DMS153 (cell line): ENCODE measurements at places on chromosomes 5 and 9.

GRCh38 chr5:160434022-160434531 lies 12.4 kb downstream of the PTTG1 start:
- peak; percentile 37 for DNase-seq

GRCh38 chr9:74666625-74667316 lies 169.6 kb downstream of the RORB start:
- no peak for DNase-seq

DNA sequence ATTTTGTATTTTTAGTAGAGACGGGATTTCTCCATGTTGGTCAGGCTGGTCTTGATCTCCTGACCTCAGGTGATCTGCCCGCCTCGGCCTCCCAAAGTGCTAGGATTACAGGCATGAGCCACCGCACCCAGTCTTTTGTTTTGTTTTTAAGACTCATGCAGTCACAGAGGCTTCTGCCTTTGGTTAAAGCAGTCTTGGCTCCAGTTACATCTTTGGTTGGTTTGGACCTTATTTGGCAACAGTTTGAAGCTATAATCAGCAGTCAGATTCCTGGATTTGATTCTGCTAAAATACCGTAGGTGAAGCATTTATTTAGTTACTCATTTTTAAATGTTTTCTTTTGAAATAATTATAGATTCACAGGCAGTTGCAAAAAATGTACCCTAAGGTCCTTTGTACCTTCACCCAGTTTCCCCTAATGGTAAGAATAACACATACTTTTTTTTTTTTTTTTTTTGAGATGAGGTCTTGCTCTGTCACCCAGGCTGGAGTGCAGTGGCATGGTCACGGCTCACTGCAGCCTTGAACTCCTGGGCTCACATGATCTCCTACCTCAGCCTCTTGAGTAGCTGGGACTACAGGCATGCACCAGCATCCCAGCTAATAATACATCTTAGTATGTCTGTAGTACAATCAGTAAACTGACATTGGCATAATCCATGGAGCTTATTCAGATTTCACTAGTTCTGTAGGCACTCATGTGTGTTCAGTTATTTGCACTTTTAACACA lies 15.7 kb downstream of the USP20 start:
- no peak for DNase-seq

- no peak for DNase-seq
Measured at GRCh38 chr5:14059810-14060209, 83.3 kb upstream of the TRIO start.

DNA sequence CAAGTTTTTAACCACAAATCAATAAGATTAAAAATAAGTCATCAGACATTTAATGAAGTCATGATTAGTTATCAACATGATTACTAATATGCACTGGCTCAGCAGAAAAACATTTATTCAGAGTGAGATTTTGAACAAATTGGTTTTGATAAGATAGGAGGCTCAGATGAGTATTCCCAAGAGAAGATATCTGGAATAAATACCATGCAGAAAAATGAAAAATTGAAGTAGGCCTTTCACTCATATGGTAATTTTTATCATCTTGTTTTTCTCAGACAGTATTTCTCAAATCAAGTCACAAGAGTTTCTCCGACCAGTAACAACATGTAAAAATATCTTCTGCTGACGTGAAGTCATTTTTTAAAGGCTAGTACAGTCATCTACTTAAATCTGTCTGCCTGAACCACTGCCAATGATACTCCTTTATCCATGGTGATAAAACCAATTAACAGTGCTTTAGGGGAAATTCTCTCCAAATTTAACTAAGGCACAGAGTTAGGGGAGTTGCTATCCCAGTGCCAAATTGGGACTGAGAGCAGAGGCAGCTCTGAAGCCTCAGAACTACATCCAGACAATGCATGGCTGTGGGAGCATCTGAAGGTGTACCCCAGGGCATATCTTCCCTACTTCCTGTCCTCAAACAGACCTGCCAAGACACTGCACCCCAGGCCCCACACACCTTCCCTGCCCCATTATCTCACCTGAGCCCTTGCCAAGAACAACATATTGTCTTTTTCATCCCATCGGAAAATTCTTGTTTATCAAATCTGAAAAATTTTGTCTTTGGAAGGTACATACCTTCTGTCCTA lies 105.5 kb upstream of the TSLP start:
- no peak for DNase-seq

DNA sequence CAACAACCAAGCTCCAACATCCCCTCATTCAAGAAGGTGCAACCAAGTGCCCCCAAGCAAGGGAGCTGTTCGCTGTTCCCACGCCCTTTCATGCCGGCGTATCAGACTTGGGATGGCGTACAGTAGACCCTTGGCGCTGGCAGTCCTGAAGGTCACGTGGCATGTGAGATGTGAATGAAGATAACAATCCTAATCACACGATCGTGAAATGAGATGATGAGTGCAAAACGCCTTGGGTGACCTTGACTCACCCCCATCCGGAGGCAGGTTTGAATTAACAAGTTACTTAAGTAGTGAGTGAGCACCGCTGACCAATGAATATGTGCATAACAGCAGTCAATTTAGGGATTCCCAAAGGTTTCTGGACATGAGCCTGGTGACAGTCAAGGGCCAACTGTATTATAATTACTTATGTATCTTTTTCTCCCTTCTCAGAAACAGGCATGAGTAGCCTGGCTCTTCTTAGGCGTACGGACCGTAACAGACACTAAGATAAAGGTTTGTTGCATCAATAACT lies 150.2 kb downstream of the TTLL11 start:
- DNase-seq, result no peak

- DNase-seq, result no peak
Measured at GRCh38 chr5:16937503-16938161, 1.5 kb upstream of the MYO10 start.

DNA sequence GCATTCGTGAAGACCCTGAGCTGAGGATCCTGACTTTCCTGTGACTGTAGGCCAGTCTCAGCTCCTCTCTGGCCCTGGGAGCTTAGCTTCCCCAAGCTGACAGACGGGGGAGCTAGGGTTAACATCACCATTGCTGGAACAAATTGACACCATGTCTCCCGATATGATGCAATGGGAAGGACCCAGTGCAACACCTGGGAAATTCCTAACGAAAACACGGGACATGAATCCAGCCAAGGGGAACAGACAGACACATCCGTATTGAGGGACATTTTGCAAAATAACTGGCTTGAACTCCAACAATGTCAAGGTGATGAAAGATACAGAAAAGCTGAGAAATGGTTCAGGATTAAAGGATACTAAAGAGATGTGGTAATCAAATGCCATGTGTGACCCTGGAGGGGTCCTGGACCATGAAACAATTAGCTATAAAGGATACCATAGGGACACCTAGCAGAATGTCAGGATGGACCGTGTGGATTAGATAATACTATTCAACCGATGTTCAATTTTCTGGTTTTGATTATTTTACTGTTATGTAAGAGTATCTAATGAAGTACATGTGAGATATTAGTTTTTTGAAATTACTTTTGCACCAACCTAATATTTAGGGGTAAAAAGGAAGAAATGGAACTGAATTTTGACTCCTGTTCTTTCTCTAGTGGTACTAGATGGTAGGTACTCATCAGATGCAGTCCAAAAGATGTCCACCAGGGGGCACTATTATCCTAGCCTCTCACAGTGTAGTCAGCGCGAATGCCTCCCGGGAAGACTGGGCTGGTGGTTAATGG lies 52.7 kb downstream of the NDST1 start:
- peak; percentile 15 for DNase-seq

GRCh38 chr9:132919614-132920268 lies 24.7 kb downstream of the TSC1 start:
- no peak for DNase-seq

- no peak for DNase-seq
Measured at GRCh38 chr9:75921391-75922127, 31.1 kb downstream of the PCSK5 start.

- DNase-seq, result no peak
Measured at GRCh38 chr9:89187541-89187940, 8.9 kb upstream of the SHC3 start.

DNA sequence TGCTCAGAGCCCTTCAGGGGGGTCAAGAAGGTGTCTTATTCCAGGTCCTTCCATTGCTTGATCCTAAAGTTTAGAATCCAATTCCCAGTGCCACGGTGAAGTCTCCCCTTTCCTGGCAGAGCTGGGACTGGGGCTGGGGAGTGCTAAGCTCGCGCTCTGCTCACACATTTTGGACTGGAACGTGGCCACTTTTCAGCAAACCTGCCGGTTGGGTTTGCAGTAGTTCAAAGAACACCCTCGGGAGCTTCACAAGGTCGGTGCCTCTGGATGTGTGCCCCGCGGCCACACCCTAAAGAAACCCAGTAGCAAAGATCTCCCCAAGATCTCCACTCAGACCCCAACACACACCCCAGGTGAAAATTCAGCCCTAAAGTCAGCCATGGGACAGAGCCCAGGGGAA lies at the start of gene C9orf152:
TSS of gene C9orf152 (minus strand) at position 129 of the 400 bp plus-strand sequence. CDS start 580 bp downstream, outside the sequence.
- no peak for DNase-seq

- no peak for DNase-seq
Measured at GRCh38 chr5:151504006-151504405, 56.6 kb downstream of the SLC36A1 start.

- DNase-seq, result no peak
Measured at GRCh38 chr5:148875205-148875875, 48.9 kb downstream of the ADRB2 start.

GRCh38 chr9:77769246-77769645 lies 121.1 kb upstream of the GNA14 start:
- DNase-seq, result no peak

DNA sequence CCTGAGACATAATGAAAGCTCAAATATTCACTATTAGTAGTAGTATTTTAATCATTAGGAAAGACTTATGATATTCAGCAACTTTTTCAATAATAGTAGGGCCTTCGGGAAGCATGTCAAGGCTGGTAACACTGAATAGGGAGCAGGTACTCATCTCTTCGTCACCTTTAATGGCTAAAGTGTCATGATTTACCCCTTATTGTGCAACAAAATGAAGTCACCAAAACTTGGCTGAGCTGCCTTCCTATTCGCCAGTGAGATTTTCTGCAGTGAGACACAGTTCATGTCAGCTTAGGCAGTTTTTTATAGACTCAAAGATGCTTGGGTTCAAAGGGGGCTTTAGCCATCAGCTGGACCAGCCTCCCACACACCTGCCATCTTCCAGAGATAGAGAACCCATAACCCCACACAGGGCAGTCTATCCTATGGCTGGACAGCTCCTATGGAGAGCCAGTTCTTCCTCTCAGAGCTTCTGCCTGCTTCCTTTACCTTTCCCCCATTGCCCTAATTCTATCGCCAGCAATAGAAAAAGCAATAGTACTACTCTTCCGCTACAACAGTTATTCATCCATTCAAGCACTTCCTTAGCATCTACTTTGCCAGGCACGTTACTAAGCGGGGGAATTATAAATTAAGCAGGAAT lies 2.3 kb upstream of the CPLX2 start:
- DNase-seq, result no peak

DNA sequence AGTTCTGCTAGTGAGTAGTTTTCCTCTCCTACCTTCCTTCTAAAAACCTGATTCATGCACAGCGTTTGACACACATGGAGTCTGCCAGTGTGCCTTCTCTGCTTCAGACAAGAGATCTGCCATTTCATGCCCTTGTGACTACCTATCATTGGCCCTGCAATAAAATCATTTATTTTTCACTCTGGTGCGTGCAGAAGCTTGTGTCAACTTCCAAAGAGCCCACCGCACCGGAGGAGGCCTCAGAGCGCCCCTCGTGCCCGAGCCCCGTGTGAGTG lies 13.7 kb downstream of the HNRNPH1 start:
- DNase-seq, result no peak

DNA sequence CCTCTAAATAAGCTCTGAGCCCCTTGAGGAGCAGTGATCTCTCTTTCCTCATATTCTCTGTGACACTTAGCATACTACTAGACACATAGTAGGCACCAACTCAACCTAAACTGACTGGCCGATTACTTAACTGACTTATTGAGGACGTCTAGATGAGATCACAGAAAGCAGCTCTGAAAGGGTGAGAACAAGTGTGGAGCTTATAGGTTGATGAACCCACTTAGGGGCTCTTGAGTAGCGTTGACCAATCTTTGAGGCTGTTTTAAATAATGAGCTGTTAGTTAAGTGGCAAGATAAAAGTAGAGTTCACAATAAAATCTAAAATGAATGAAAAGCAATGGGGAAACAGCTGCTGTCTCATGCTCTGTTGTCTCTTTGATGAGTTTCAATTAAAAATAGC lies 124.7 kb upstream of the TNPO1 start:
- peak; percentile 1 for DNase-seq

- DNase-seq, result no peak
Measured at GRCh38 chr5:81428861-81429260, 34.9 kb upstream of the ACOT12 start.

DNA sequence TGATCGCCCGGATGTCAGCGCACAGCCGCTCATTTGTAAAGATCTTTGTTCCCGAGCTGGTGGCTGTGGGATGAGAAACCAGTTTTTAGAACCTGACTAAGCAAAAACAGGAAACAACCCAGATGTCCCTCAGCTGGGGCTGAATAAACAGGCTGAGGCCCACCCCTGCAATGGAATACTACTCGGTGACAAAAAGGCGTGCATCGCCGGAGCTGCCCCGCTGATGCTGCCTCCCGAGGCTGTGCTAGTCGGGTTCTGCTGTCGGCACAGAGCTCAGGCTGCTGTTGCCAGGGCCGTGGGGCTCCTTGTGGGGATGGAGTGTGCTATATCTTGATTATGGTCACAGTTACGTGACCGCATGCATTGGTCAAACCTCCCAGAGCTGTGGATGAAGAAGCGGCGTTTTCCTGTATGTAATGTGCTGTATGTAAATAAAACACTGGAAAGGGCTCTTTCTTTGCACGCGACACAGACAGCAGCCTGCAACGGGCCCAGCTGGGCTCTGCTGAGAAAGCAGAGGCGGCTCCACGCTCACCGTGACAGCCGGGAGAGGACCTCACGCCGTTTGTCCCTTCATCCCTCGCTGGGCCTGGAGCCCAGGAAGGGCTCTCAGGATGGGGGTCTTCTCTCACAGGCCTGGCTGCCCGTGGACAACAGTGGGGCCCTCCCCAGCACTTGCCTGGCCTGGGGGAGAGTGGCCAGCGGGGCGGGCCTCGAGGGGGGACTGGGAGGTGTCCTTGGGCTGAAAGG lies 51.5 kb upstream of the RNU6ATAC start:
- DNase-seq, result peak; percentile 32
